Epithelial cell of alveolus of lung (primary cell): ENCODE measurements at places on chromosomes 7 and 10. TPM values are rescaled to one million over a fixed set of nuclear protein-coding genes. Genes with fewer than 3 reads are reported as not detected.

GTPBP10 gene
- total RNA-seq = 6.1 and 6.2 TPM in 2 replicates

ELN gene
- 2.3 and 16.4 TPM in 2 replicates for total RNA-seq

TACR2 gene
- total RNA-seq = 0.26 TPM in 1 of 2 replicates, not detected in the other

UPF2 gene
- total RNA-seq = 6.6 and 11.3 TPM in 2 replicates

DOCK4 gene
- total RNA-seq = 16.4 and 34.7 TPM in 2 replicates

YWHAG gene
- 62.4 and 84.9 TPM in 2 replicates for total RNA-seq

ADAMTS14 gene
- total RNA-seq = 0.08 and 0.39 TPM in 2 replicates

NKX1-2 gene
- total RNA-seq = 0.26 TPM in 1 of 2 replicates, not detected in the other

POLR2J2 gene
- 0.40 TPM in 1 of 2 replicates, not detected in the other for total RNA-seq

C10orf90 gene
- not detected in 2 replicates for total RNA-seq

NOS3 gene
- total RNA-seq = 1.4 and 4.5 TPM in 2 replicates

SLC35G1 gene
- total RNA-seq = 3.7 and 3.8 TPM in 2 replicates

PGAM2 gene
- total RNA-seq = 1.3 TPM in 1 of 2 replicates, not detected in the other

CDCA7L gene
- total RNA-seq = 27.0 and 27.5 TPM in 2 replicates

TRA2A gene
- 14.2 and 88.5 TPM in 2 replicates for total RNA-seq

ZNF32 gene
- total RNA-seq = 24.6 and 40.4 TPM in 2 replicates

CLDN4 gene
- 3.2 and 5.2 TPM in 2 replicates for total RNA-seq

TUBB8 gene
- under 0.01 TPM in 1 of 2 replicates, not detected in the other for total RNA-seq
